ENCODE measurements at places on chromosomes 12 and 14. TPM values are rescaled to one million over a fixed set of nuclear protein-coding genes. Genes with fewer than 3 reads are reported as not detected.

DNA sequence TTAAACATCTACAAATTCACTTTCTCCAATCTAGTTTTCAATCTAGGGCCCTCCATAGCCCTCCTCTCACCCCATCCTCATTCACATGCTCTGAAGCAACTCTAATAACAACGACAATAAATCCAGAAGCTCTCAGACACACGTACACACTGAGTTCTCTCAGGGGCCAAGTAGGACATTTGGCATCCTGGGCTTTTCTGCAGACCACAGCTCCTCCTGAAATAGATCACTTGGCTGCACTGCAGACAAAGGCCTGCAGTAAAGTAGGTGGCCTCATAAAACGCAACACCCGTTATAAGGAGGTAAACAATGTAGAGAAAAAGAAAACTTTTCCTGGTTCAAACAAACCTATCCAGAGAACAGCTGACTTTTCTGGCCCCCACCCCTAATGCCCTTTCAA lies 111.2 kb downstream of the TMTC1 start:
- DNase-seq = no peak

DNA sequence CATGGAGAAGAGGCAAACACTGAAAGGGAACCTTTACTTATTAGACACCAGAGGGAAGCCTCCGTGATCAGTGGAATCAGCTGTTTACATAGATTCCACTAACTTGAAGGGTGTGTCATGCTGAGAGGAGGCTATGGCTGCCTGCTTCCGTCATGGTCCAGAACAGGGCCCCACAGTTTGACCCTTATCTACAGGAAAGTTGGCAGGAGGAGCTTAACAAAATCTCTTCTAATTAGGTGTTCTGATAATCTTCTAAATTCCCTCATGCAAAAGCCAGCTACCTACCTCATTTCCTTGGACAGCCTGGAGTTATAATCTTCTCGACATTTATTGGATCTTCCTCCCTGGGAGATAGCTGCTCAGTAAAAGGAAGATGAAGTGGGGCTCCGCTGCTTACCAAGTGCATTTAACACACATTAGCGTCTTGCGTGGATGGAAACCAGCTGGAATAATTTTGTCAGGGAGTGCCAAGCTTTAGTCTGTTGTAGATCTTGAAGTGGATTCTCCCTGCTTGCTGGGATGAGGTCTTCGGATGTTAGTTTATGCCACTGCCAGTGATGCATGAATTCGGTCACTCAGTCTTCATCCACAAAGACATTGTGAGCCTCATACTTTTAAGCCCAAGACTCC lies 171.0 kb downstream of the PAH start:
- DNase-seq = no peak

DNA sequence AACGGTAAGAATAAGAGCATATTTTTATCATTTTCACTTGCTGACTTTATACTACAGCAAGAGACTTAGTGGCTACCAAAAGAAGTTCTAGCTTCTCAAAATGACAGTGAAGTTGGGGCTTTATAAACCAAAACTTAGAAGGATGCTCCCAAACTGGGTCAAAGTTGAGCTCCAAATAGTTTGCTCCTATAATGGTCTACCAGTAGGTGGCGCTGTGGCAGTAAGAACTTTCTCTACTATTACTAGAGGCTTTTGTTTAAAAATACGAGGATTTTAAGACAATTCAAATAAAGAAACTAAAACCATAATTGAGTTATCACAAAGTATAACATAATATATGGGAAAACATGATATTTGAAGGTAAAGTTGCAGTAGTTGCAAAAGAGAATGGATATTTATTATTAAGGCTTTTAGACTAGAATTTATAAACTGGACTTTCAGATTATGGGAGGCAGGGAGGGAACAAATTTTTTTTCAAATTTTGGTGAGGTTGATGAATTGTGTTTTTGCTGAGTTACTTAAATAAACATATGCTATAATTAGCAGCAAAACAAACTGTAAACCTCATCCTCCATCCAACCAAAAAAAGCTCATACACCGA lies 75.0 kb downstream of the TGFB3 start:
- DNase-seq = peak; percentile 66

DNA sequence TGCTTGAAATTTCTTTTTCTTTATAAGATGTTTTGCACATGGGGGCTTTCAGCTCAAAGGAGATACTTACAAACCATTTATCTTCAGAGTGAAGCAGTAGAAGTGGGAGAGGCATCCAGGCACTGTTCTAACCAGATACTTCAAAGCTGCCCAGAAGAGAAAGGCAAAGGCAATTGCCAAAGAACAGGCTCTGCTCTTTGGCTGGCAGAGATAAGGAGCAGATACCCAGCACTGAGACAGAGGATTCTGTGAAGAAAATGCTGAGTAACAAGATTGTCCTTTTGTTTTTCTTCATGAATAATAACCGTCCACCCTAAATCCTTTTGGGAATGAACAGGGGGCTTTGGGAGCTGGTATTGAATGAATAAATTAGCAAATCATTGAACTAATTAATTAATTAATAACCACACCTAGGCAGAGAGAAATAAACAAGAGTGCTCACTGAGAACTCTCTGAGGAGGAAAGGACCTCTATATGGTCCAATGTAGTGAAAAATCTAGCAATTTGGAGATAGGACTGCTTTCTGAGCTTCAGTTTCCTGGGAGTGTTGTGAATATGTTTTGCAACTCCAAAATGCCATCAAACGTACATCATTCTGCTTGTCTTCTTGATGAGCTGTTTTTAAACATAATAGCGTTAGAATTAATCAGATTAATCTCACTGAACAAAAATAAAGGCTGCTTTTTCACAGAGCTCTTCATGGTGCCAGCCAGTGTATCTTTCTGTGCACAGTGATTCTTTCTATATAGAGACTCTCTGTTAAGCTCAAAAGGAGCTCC lies 192.8 kb upstream of the AMIGO2 start:
- DNase-seq = no peak

DNA sequence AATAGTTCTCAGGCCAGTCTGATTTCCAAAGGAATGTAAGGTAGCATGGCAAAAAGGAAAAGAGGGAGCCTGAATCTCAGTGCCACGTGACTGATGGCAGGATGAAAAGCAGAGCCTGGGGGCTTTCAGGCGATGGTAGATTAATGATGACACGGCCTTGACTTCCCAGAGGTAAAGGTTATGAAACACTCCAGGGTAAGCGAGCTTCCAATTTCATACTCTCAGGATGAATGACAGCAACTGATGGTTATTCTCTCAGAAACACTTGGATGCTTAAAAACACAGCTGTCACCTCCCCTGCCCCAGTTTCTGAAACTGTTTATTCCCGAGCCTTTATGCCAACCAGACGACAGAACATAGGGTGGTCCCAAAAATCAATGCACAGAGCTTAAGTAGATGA lies 28.8 kb downstream of the GDF11 start:
- DNase-seq = no peak

GRCh38 chr14:34021096-34021495 lies 70.2 kb upstream of the EGLN3 start:
- DNase-seq = no peak

DNA sequence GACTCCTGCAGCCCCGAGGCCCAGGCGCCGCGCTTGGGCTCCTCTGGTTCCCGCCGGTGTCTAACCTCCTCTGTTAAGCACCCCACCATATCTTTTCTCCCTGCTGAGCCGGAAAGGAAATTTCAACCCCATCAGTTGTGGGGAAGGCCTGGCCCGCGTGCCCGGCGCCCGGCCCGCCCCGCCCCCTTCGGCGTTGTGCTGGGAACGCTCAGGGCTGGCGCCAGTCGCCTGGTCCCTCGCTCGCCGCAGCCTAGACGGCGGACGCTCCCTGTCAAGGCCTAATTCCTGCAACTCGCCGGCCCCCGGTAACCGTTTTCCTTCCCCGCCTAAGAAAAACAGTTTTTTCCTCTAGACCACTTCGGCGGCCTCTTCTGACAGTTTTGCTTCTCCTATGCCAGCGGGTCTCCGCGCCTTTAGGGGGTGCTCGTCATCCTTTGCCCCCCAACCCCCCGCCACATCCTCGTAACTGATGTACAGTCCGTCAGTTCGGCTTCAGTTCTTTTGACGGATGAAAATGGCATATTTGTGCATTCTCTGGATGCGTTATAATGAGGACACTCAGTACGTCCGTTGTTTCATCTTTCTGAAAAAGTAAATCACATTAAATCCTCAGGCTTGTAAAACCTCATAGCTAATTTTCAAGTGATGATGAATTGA lies 506 bp upstream of the NAP1L1 start:
- DNase-seq = peak; percentile 40

- no peak for DNase-seq
These were observed 1954.6 kb upstream of the FLRT2 start for GRCh38 chr14:83575301-83575700.

DNA sequence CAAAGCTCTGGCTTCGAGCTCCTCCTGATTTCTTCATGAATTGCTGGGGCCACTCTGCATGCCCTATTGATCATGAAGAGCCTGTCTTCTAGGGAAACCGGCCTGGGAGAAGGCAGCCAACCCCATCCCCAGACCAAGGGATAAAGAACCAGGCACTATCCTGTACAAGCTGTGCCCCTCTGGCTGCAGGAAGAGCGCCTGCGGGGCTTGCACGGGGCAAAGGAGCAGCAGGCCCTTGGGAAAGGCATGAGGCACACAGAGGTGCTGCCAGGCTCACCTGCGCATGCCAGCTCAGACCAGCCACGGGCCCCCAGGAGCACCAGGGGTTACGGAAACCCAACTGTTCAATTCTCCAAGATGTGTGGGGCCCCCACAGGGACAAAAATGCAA lies 2.1 kb downstream of the ITPK1 start:
- no peak for DNase-seq

- no peak for DNase-seq
These were observed 735.6 kb downstream of the GALC start for GRCh38 chr14:87257421-87257820.

DNA sequence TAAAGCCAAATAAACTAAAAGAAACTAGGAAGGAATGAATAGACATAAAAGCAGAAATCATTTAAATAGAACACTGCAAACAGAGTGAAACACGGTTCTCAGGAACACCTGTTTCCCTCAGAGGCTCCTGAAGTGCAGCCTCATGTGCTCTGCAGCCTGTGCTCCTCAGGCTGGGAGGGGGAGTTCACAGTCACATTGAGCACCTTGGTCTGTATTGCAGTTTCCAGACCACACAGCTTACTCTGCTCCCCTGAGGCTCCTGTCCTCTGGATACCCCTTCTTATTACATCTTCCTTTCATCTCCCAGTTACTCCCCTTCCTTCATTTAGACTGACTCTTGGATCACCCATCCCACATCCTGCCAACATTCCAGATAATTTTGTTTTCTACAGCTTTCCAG lies 49.7 kb upstream of the DCD start:
- DNase-seq = no peak

- DNase-seq = no peak
These were observed 95.0 kb upstream of the CCND2 start for GRCh38 chr12:4178424-4179170.

DNA sequence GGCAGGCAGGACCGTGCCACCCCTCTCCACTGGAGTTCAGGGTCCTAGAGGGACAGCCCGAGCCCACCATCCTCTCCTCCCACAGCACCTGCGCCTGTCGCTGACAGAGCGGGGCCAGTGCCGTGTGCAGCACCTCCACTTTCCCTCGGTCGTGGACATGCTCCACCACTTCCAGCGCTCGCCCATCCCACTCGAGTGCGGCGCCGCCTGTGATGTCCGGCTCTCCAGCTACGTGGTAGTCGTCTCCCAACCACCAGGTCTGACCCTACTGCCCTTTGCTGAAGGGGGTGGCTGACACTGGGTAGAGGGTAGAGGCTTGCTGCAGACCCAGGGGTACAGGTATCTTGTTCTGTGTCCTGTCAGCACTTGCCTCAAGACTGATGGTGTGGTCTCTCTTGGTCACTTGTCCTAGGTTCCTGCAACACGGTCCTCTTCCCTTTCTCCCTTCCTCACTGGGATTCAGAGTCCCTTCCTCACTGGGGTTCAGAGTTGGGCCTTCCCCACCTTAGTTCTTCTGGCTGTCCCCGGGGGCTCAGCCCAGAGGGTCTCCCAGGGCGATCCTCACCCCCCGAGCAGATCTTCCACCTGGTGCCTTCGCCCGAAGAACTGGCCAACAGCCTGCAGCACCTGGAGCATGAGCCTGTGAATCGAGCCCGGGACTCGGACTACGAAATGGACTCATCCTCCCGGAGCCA lies 42.0 kb downstream of the SH2B3 start:
- DNase-seq = no peak

- DNase-seq = no peak
These were observed 134.2 kb downstream of the SMOC1 start for GRCh38 chr14:70013271-70013873.

GRCh38 chr14:96741151-96741977 lies 55.8 kb upstream of the VRK1 start:
- peak; percentile 75 for DNase-seq

DNA sequence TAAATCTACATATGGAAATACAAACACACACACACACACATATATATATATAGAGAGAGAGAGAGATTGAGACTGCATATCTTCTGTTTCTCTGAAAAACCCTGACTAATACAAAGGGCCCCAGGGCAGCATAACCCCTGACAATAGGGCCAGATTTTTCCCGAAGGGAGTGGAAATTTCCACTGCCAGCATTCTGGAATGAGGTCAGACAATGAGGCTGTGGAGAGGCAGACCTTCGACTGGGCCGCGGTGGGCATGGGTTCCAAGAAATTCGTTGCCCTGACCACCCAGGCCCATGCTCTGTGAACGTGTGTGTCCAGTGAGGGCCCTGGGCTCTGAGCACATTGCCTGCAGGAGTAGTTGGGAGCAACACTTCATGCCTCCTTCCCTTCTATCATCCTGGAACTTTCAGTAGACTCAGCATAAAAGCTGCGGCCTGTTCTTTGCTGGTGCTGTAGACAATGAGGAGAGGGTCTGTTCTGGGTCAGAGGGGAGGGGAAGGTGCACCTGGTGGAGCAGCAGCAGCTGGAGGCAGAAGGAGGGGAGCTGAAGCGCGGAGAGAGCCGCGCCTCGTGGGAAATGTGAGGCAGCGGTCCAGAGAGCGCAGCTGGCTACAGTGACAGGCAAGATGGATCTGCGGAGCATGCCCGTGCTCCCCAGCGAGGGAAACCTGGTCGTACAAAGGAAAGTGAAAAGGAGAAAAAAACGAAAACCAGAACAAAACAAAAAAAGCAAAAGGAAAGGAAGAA lies 25.6 kb upstream of the CCDC60 start:
- no peak for DNase-seq

Gene NFATC4
- 0.33 TPM for total RNA-seq

Gene OR10G2
- not detected for total RNA-seq

Gene OTUB2
- total RNA-seq = 0.09 TPM

Gene GZMB
- total RNA-seq = 12.6 TPM

Gene MGP
- 4.0 TPM for total RNA-seq

Gene CCND2
- total RNA-seq = 172 TPM
